Fibroblast of upper back skin (primary cell): ENCODE measurements at places on chromosomes 12 and 14.

GRCh38 chr12:121279071-121279375 lies 17.5 kb downstream of the CAMKK2 start:
- no peak for DNase-seq

GRCh38 chr12:24396224-24396623 lies 446.8 kb upstream of the SOX5 start:
- DNase-seq, result no peak

- DNase-seq, result no peak
Observed at GRCh38 chr12:117114784-117115183, 15.6 kb upstream of the TESC start.

GRCh38 chr12:75558287-75558686 lies 46.9 kb upstream of the KRR1 start:
- no peak for DNase-seq
